ENCODE measurements at places on chromosomes 2 and 18. TPM values are rescaled to one million over a fixed set of nuclear protein-coding genes. Genes with fewer than 3 reads are reported as not detected.

The ALMS1 gene
- 14.1 TPM for total RNA-seq

The ANKRD29 gene
- 7.3 TPM for total RNA-seq

The NUP35 gene
- 5.7 TPM for total RNA-seq

The IL1B gene
- 54.3 TPM for total RNA-seq

The STPG4 gene
- total RNA-seq = 0.37 TPM

The SMYD5 gene
- total RNA-seq = 12.7 TPM

The ACTR3 gene
- total RNA-seq = 198 TPM

The NAT8 gene
- total RNA-seq = not detected

The REG1B gene
- total RNA-seq = not detected

The UGT1A3 gene
- total RNA-seq = not detected

The CHRND gene
- not detected for total RNA-seq

The SCN3A gene
- total RNA-seq = 1.00 TPM

The GBX2 gene
- not detected for total RNA-seq

The VWC2L gene
- not detected for total RNA-seq

The FAM228A gene
- 0.18 TPM for total RNA-seq

The PDE1A gene
- 42.4 TPM for total RNA-seq

The SIX3 gene
- total RNA-seq = not detected

The ACVR1C gene
- total RNA-seq = under 0.01 TPM

The POTEF gene
- not detected for total RNA-seq

The DNAH6 gene
- 0.09 TPM for total RNA-seq

The INO80D gene
- 4.2 TPM for total RNA-seq

The POTEI gene
- total RNA-seq = under 0.01 TPM

The TCF23 gene
- not detected for total RNA-seq

The DSEL gene
- total RNA-seq = 43.2 TPM

The ADAM23 gene
- total RNA-seq = 8.2 TPM

The CTAGE1 gene
- total RNA-seq = not detected

The NOSTRIN gene
- total RNA-seq = 0.09 TPM

The DUSP19 gene
- 3.8 TPM for total RNA-seq

The G6PC2 gene
- total RNA-seq = not detected

The RAB3GAP1 gene
- 63.3 TPM for total RNA-seq
